ENCODE measurements at places on chromosomes 13 and 19.
A peak's percentile ranks its signal among the peaks of the same experiment; 100 is the strongest.

DNA sequence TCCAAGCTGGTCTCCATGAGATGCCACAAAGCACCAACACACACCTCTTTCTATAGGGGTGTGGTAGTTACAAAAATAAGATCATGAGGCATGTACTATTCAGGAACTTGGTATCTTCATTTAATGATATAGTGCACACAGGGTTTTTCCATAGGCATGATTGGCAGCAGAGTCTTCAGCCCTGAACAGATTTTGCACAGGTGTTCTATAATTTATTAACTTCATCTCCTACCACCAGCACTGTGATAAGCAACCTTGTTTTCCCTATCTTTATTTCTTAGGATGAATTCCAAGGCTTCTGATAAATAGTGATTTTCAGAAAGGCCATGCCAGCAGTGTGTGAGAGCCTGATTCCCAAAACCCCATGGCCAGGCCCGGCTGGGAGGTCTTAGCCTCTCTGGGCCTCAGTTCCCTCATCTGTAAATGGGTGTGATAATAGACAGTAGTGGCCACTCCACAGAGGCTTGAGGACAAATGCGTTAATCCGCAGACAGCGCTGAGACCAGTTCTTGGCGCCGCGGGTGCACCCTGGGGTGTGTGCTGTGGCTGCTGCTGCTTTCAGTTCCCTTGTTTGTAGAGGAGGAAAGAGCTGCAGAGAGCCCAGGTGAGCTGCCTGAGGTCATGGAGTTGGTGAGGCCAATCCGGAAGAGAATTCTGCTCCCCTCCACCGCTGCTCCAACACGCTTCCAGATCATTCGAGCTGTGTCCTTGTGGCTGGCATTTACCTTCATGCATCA, 33.1 kb downstream of the DHRS12 start:
- peak; percentile 36 for DNase-seq

GRCh38 chr19:1968279-1969175, 27.6 kb downstream of the CSNK1G2 start:
- DNase-seq, result no peak

DNA sequence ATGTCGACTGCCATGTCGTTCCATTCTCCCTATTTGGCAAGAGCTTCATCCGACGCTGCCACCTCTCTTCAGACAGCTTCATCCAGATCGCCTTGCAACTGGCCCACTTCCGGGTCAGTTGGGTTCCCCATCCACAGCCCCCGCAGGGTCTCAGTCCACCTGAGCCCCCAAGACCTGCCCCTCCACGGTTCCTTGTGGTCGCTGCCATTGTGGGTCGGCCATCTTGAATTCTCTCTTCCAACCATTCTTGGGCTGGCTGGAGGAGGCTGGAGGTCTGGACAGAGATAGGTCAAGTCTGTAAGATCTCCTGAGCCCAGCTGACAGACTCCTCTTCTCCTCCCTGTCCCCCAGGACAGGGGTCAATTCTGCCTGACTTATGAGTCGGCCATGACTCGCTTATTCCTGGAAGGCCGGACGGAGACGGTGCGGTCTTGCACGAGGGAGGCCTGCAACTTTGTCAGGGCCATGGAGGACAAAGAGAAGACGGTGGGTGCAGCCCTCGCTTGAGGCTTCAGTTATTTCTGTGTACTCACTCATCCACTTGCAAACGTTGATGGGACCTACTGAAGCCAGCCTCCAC, 19.5 kb downstream of the CPT1C start:
- no peak for DNase-seq

DNA sequence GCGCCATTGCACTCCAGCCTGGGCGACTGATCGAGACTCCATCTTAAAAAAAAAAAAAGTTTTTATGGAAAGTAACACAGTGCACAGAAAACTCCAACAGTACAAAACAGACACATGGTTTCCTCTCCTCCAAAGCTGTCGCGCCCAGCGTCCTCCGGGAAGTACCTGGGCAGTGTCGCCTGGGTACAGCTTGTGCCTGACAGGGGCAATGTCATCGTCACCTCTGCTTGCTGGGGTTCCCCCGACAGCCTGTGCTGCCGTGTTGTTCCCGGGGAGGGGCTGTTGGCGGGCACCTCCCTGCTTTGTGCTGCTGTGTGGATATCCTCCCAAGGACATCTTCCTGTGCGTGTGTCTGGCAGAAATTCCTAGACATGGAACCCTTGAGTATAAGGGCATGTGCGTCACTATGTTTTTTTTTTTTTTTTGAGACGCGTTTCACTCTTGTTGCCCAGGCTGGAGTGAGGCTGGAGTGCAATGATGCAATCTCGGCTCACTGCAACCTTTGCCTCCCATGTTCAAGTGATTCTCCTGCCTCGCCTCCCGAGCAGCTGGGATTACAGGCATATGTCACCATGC, 2.4 kb upstream of the F2RL3 start:
- no peak for DNase-seq

GRCh38 chr19:5932609-5933262, 18.7 kb downstream of the CAPS start:
- no peak for DNase-seq

GRCh38 chr13:27470075-27470820, 19.9 kb upstream of the MTIF3 start:
- no peak for DNase-seq

DNA sequence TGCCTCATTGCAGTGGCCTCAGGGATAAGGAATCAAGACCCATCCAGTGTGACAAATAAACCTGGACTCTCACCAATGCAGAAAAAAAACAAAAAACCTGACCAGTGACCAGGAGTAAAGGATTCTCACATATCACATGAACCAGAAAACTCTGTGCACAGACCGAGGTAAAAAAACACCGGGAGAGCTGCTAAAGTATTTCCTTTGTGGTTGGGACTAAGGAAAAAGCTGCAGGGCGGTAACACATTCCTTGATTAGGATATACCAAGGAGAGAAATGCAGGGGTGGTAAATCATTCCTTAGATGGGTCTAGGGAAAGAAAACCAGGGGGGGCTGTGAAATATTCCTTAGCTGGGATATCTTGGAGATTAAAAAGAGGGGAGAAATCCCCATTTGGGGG, 64.8 kb upstream of the ZNF85 start:
- DNase-seq, result no peak

DNA sequence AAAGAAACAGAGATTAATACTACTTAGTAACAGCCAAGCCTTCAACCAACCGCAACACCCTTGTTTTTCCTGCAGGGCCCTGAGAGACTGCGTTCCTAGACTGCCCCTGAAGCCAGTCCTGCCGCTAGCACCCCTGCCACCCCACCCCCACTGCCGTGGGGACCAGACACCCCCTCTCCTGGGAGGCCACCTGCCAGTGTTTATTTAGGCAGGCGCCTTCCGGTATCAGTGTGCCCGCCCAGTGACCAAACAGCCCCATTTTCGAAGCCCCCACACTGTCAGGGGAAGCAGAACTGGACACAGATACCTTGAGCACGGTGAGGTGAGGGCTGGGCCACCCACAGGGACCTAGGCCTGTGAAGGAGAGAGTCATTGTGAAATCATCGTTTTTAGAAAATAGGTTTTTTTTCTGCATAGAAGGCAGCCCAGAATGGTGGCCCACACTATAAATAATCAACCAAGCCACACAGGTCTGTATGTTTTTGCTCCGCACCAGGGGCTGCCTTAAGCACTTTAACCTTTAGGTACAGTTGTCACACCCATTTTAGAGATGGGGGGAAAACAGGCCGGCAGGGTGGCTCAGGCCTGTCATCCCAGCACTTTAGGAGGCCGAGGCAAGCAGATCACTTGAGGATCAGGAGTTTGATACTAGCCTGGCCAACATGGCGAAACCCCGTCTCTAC, 3.5 kb upstream of the TLE5 start:
- peak; percentile 91 for DNase-seq

- no peak for DNase-seq
Observed at GRCh38 chr19:23665651-23666410, 21.2 kb downstream of the ZNF675 start.

DNA sequence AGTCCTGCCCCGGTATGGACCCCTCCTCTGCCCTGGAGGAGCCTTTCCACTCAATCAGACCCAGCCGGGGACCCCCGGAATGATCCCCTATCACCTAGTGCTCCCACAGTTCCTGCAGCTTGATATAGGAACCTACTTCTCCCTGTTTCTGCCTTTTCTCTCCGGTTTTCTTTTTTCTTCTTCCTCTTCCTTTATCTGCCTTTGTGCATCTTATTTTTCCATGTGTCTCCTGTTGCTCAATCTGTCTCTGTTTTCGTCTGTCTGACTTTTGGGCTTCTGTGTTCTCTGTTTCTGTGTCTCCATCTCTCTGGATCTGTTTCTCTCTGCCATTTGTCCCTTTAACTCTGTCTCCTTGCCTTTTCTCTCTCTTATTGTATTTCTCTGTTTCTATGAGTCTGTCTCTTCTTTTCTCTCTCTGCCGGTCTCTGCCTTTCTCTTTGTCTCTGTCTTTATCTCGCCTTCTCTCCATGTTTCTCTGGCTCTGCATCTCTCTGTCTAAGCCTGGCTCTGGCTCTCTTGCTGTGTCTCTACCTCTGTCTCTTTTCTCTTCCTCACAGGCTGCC, 10.0 kb downstream of the MEGF8 start:
- no peak for DNase-seq

DNA sequence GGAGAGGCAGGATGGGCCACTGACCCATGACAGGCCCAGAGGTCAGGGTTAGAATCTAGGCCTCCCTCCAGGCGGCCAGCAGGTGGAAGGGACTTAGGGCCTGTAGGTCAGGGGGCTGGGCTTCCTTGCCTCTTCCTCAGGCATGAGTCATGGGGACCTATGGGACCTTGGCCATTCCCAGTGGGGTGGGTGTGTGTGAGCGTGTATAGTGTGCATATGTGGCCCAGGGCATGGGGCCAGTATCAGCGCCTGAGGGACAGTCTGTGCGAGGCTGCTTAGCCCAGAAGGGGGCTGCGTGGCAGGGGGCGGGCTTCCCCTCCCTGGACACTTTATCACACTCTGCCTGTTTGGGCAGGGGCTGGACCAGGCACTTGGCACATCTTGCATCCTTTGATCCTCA, 13.3 kb downstream of the KCTD15 start:
- no peak for DNase-seq

DNA sequence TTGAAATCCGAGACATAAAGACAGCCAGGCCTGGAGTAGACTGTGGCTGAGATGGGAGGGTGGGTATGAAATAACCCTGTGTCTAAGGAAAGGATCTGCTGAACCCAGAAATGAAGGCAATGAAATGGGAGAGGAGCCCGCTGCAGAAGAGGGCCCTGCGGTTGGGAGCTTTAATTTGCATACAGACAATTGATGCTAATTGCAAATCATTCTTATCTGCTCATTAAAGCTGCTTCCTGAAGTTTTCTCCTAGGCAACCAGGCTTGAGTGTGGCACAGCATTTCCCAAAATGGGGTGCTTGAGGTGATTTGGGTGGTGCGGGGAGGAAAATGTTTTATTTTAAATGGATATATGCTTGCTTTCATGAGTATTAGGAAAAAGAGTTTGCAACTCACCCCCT, 55.4 kb downstream of the DPF1 start:
- DNase-seq, result no peak

DNA sequence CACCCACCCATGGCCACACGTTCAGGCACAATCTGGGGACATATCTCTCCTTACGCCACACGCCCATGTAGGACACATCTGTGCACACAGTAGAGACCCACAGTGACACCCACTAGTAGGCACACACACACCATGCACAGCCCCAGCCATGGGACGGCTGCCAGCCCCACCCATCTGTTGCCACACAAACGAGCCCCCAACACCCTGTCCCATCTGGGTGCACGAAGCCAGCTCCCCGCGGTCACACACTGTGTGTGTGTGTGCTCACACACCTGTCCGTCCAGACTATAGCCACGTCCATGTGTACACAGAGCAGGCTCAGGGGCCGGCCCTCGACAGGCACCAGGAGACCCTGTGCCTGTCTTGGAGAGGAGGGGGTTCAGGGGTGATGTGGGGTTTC, 10.6 kb downstream of the ERFL start:
- DNase-seq, result no peak

DNA sequence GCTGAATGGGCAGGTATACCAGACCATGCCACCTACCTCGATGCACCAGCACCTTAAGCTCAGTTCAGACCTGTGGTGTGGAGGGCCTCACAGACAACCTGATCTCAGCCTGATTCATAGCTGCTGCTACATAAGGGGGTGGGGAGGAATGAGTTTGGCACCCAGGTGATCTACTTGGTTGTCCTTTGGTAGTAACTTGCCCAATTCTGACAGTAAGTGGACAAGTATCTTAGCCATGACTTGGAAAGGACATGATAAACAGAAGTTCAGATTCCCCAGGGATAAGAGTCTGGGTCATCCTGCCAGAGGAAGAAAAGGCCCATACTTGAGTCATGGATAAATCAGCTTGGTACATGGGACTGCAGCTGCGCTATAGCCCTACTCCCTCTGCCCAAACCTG, 28.4 kb upstream of the SOHLH2 start:
- no peak for DNase-seq

DNA sequence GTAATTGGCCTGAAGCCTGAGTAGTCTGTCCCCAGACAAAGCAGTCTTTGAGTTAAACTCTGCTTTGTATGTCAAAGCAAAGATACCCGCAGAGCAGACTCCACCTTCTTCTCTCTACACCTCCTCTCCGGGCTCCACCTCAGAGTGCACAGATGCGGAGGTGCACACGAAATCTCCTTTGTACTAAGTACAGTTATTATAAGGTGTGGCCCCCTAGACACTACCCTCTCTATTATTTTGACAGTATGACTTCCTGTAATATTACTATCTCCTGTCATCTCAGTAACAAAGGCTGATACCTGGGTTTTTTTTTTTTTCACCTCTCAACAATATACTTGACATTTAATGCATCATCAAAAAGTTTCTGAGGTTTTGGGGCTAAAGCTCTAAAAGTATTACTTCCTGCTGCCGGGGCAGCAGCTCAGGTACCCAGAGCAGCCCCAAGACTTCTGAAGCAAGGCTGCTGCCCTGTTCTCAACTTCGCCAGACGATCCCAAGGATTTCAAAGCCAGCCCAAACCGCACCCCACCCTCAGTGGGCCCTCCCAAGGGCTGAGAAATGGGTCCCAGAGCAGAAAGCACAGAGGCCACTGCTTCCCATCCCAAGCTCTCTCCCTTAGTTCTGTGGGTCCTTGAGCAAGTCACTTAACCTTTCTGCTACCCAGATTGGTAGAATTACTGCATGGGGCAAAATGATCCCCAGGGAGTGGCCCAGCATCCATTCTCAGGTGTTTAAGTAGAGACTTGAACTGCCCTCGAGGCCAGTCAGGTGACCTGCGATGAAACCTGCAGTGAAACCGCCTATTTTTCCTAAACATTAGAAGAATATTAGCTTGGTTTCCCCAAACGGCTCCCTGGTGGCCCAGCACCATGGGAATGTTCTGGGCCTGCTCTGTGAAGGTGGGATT, 180.6 kb downstream of the FOXO1 start:
- peak; percentile 57 for DNase-seq

DNA sequence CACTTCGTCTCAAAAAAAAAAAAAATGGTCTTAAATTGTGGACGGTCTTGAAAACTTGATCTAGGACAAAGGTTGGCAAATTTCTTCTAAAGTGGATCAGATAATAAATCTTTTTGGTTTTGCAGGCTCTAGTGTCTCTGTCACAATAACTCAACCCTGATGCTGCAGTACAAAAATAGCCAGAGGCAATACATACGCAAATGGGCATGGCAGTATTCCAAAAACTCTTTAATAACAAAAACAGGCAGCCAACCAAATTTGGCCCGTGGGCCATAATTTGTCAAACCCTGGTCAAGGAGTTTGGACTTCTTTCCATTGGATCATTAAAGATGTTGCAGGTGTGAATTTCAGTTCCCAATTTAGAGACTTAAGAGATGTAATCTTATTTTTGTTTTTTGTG, 93.5 kb upstream of the MRI1 start:
- DNase-seq, result no peak
